ENCODE measurements at places on chromosomes 6 and 20. TPM values are rescaled to one million over a fixed set of nuclear protein-coding genes. Genes with fewer than 3 reads are reported as not detected.

SLC17A3 gene
- total RNA-seq = not detected

AIF1 gene
- not detected for total RNA-seq

CAGE1 gene
- 0.16 TPM for total RNA-seq

CRYBG1 gene
- 31.7 TPM for total RNA-seq

GMNN gene
- 43.3 TPM for total RNA-seq

LPA gene
- not detected for total RNA-seq

AKAP7 gene
- 5.3 TPM for total RNA-seq

PLN gene
- not detected for total RNA-seq

SLC44A4 gene
- 124 TPM for total RNA-seq

WFDC12 gene
- not detected for total RNA-seq

KIAA1755 gene
- total RNA-seq = 0.05 TPM

HSPA1L gene
- 1.3 TPM for total RNA-seq

OR2H1 gene
- not detected for total RNA-seq

MATN4 gene
- total RNA-seq = 0.13 TPM

ADGRF5 gene
- total RNA-seq = 0.05 TPM

FOXF2 gene
- total RNA-seq = not detected

FRS3 gene
- 3.4 TPM for total RNA-seq

CGA gene
- not detected for total RNA-seq

ENPP5 gene
- total RNA-seq = 1.4 TPM

TTK gene
- total RNA-seq = 13.5 TPM

RNF182 gene
- total RNA-seq = not detected
